H9 (cell line): ENCODE measurements at places on chromosomes 5 and 9.

- H3K27me3 ChIP-seq, result no peaks in the 10 kb centered on the region
- H3K4me1 ChIP-seq, result no peaks in the 10 kb centered on the region
- no peak for DNase-seq
- H3K4me3 ChIP-seq, result no peak overlapping the region
- H3K36me3 ChIP-seq, result no peaks in the 10 kb centered on the region
Measured at GRCh38 chr9:5892456-5893133, 1.9 kb downstream of the MLANA start.

- no peak for DNase-seq
- H3K4me1 ChIP-seq, result no peaks in the 10 kb centered on the region
- no peaks in the 10 kb centered on the region; the same call in 2 of the 3 replicates for H3K36me3 ChIP-seq
- no peak within 1 kb of the TSS for H3K4me3 ChIP-seq
- no peak within 1 kb of the TSS for H3K27ac ChIP-seq
Measured at GRCh38 chr5:157180374-157181264, at the start of gene ITK. Gene ITK, plus strand, starts transcription at chr5:157180840. Its CDS starts 138 bp downstream, at chr5:157180978.

DNA sequence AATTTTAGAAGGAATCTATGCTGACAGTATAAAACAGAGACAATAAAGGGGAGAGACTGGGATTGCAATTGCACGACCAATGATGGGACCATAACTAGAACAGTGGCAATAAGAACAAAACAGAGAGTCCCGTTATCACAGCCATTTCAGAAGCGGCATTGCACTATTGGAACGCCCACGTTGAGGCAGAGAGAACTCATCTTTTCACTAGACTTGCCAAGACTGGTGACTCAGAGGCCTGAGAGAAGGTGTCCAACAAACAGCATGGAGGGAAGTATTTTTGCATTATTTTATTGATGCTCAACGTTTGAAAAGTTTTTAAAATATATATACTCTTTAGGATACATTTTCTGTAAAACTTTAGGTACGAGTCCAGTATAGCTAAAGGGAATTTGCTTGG is 737.7 kb downstream of the TLE1 start:
- H3K27me3 ChIP-seq, result no peaks in the 10 kb centered on the region
- no peak overlapping the region for H3K27ac ChIP-seq
- DNase-seq, result no peak
- no peak overlapping the region for H3K4me3 ChIP-seq

DNA sequence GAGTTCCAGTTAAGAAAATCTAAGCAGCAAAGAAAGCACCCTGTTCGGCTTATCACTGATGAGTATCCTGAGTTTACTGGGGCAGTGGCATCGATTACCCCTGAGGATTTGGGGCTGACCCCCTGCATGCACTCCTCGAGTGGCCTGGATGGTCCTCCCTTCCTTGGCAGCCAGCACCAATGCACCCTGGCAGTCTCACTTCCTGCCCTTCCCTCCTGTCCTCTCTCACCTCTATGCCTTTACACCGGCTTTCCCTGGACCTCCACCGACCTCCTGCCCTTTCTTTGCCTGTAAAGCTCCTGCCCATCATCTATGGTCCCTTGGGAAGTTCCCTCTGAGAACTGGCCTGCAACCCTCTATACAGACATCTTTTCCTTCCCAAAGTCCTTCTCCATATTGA is 97.1 kb downstream of the TTLL11 start:
- no peak for DNase-seq
- H3K4me1 ChIP-seq, result no peaks in the 10 kb centered on the region
- H3K36me3 ChIP-seq, result no peaks in the 10 kb centered on the region
- no peak overlapping the region for H3K4me3 ChIP-seq
- no peak overlapping the region for H3K27ac ChIP-seq

DNA sequence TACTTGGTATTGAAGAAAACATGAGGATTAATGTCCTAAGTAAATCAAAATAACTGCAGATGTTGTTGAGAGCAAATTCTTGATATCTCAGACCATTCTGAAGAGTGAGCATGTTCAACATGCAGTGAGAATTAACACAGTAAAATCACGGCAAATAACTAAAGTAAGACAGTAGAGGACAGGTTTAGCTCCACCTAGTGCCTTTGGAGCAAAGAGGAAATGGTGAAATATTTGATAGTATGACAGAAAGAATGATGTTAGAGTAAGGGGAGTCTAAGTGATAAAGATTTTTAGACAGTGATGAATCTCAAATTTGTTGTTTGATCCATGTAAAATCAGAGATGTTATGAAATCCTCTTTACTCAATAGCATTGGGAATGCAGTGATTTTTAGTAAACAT is 424.2 kb downstream of the TMEM161B start:
- peaks cover 3% of the 10 kb centered on the region for H3K4me1 ChIP-seq
- DNase-seq, result no peak
- H3K36me3 ChIP-seq, result 0 out of 2 replicates have a peak, but pooled peaks cover 3% of the 10 kb centered on the region
- H3K4me3 ChIP-seq, result no peak overlapping the region

- H3K27me3 ChIP-seq, result no peaks in the 10 kb centered on the region
- H3K4me1 ChIP-seq, result no peaks in the 10 kb centered on the region; the same call in 1 of the 2 replicates
Measured at GRCh38 chr5:31911291-31912265, 262.5 kb downstream of the GOLPH3 start.

DNA sequence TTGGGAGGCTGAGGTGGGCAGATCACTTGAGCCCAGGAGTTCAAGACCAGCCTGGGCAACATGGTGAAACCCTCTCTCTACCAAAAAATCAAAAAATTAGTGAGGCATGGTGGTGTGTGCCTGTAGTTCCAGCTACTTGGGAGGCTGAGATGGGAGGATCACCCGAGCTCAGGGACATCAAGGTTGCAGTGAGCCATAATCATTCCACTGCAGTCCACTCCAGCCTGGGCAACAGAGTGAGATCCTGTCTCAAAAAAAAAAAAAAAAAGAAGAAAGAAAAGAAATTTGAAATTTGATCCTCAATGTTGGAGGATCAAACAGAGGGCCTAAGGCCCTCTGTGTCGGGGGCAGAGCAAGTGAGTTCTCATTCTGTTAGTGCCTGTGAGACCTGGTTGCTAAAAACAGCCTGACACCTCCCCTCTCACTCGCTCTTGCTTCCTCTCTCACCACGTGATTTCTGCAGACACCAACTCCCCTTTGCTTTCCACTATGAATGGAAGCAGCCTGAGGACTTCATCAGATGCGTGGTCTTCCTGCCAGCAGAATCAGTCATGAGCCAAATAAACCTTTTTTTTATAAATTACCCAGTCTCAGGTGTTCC is 8.4 kb upstream of the GOLPH3 start:
- no peak for DNase-seq
- H3K27ac ChIP-seq, result no peak overlapping the region
- H3K4me3 ChIP-seq, result no peak overlapping the region
- no peaks in the 10 kb centered on the region for H3K4me1 ChIP-seq
- no peaks in the 10 kb centered on the region; the same call in 2 of the 3 replicates for H3K36me3 ChIP-seq

- H3K4me3 ChIP-seq, result no peak overlapping the region
- H3K4me1 ChIP-seq, result peaks cover 9% of the 10 kb centered on the region; the same call in 1 of the 2 replicates
- no peaks in the 10 kb centered on the region for H3K36me3 ChIP-seq
- no peak overlapping the region for H3K27ac ChIP-seq
Measured at GRCh38 chr5:148949841-148950470, 112.9 kb downstream of the SH3TC2 start.

- H3K4me1 ChIP-seq, result no peaks in the 10 kb centered on the region
- peaks cover 8% of the 10 kb centered on the region for H3K36me3 ChIP-seq
- no peak overlapping the region for H3K27ac ChIP-seq
- H3K27me3 ChIP-seq, result no peaks in the 10 kb centered on the region
Measured at GRCh38 chr5:179874536-179875292, 16.1 kb upstream of the MRNIP start.

DNA sequence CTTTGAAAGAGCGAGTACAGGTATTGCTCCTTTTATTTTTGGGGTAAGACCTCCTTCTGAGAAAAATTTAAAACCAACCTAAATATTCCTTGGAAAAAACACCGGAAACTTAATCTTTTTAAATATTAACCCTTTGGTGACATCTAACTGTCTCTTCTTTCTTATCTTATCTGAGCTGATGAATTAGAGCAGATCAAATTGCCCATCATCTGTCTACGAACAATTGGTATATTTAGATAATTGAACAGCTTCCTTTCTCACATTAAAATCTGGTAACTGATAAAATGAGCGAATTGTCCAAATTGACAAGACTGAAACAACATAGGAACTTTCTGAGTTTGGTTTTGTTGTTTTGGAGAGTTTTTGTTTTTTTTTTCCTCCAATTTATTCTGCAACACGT is 2.0 kb downstream of the ISL1 start:
- H3K27ac ChIP-seq, result no peak overlapping the region
- H3K27me3 ChIP-seq, result peaks cover 74% of the 10 kb centered on the region
- peaks cover 7% of the 10 kb centered on the region; the same call in 1 of the 2 replicates for H3K4me1 ChIP-seq
- H3K36me3 ChIP-seq, result no peaks in the 10 kb centered on the region
